ENCODE measurements at places on chromosomes 7 and 10.

DNA sequence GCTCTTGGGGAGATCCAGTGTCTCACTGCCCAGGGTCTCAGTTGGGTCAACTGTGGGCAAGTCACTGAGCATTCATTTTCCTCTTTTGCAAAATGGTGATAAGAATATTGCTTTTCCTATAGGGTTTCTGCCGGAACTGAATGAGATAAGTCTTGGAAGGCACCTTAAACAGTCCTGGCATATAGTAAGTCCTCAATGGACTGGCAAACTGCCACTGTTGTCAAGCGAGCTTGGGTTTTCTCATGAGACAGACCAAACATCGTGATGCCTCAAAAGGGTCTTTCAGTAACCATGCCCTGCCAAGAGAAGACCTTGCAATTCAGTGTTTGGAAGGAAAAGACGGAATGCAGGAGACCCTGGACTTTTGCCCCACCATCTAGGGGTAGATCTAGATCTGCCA, 251.5 kb downstream of the WDR11 start:
- no peak for DNase-seq

DNA sequence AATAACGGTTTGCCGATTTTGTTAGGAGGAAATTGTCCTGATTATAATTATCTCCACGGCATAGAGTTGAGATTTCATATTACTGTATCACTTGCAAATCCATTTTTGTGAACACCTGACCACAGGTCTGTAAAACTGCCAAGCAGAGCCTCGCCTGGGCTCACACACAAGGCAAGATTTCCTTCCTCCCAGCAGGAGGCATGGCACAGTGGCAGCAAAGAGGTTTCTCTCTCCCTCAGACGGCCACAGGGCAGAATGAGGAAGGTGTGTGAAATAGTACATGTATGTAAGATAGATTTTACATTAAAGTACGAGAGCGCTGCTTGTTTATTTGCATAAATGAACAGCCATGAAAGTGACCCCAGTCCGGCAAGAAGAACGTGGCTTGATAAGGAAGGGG, 130.1 kb downstream of the CELF2 start:
- no peak for DNase-seq

GRCh38 chr10:93991596-93992284, 2.0 kb upstream of the PLCE1 start:
- DNase-seq = no peak

DNA sequence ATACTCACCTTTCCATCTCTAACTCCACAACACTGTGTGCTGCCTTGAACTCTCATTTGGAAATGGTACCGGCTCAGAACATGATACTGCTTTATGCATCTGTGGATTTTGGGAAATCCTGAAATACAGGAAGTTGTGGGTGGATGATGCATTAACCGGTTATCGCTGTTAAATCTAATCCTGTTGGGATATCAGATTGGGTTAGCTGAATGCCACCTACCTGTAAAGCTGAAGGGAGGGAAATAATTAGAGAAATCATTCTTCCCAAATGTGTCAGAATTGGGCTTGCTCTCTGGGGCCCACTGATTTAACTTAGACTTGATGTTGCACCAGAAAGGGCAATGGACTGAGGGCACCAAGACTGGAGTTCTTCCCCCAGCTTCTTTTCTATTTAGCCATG, 54.0 kb downstream of the CH25H start:
- no peak for DNase-seq

DNA sequence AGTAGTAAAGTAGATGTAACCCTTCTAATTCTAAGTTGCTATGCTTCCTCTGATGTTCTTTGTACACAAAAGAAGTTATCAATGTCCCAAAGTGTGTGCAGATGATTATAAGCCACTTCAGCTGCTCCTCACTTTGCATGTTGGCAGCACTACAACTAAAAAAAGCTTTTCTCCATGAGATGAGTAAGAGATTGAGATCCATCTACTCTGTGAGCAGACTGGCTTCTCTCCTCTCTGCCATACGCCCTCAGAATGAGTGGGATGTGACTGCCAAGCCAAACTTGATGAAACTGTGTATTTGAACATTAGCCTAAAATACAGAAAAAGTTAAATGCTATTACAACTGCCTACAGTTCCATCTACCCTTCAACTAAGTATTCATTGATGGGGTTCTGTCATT, 102.9 kb upstream of the ETV1 start:
- peak; percentile 45 for DNase-seq

DNA sequence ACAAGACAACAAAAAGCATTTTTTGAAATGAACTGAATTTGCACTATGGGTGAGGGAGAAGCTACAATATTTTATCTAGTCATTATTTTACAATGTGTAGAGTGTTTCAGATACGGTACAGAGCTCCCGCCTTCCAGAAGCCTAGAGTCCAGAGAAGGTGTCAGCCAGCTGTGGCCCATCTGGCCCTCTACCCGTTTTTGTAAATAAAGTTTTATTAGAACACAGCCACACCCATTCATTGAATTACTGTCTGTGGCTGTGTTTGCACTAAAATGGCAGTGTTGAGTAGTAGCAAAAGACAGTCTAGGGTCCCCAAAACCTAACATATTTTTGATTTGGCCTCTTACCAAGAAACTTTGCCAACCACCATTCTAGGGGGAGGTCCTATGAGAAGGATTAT, 162.0 kb downstream of the JCAD start:
- no peak for DNase-seq

GRCh38 chr7:65744406-65744805, 128.5 kb upstream of the VKORC1L1 start:
- no peak for DNase-seq

DNA sequence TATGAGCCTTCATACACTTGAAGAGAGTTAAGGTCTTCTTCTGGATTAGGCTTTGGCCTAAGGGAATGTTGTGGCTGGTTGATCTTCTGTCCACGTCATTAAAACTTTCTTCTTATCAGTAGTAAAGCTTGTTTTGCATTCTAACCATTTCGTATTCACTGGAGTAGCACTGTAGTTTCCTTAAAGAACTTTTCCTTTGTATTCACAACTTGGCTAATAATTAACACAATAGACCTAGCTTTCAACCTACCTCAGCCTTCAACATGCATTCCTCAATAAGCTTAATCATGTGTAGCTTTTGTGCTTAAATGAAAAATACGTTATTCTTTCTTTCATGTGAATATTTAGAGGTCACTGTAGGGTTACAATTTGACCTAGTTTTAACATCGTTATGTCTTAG, 42.8 kb downstream of the AKR1C8 start:
- DNase-seq = no peak

DNA sequence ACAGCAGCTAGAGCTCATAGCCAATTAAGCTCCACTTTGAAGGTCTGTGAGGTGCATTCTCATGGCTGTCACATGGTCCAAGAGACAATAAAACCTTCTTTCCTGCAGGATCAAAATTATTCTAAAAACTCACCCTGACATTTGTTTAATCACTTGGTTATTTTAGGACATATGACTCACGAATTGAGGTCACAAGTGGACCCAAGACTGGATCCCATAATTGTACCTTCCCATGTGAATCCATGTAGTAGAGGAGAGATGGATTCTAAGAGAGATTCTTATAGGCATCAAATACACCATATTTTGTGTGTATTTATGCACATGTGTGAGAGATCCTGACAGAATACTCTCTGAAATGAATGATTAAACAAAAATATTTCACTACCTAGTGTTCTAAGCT, 18.1 kb downstream of the POLR1F start:
- DNase-seq = no peak

Measured in NCI-H1105 treated with DMSO at 0.1 percent for 48 hours (cell line).